ENCODE measurements at places on chromosomes 16 and 17.
A peak's percentile ranks its signal among the peaks of the same experiment; 100 is the strongest.

GRCh38 chr17:76685846-76686245 is 24.9 kb downstream of the MXRA7 start:
- DNase-seq = no peak

- peak; percentile 26 for DNase-seq
Measured at GRCh38 chr17:39064819-39065218, 86.6 kb downstream of the PLXDC1 start.

DNA sequence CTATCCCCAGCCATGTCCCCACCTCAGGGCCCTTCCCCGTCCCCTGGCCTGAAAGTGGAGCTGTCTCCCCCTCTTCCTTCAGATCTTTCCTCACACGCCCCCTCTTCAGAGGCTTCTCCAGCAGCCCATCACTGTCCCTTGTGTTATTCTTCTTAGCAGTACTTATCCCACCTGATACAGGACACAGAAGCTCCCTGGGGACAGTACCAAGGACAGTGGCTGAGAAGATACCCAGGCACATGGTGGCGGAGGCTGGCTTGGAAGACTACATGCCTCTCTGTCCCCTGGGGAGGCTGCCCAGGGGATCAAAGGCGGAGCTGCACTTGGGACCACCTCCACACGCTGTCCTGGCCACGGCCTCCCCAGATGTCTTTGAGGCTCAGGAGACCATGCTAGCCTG is 23.9 kb downstream of the HSD11B2 start:
- DNase-seq = no peak

- no peak for DNase-seq
Measured at GRCh38 chr17:27473190-27473747, 17.0 kb downstream of the KSR1 start.

DNA sequence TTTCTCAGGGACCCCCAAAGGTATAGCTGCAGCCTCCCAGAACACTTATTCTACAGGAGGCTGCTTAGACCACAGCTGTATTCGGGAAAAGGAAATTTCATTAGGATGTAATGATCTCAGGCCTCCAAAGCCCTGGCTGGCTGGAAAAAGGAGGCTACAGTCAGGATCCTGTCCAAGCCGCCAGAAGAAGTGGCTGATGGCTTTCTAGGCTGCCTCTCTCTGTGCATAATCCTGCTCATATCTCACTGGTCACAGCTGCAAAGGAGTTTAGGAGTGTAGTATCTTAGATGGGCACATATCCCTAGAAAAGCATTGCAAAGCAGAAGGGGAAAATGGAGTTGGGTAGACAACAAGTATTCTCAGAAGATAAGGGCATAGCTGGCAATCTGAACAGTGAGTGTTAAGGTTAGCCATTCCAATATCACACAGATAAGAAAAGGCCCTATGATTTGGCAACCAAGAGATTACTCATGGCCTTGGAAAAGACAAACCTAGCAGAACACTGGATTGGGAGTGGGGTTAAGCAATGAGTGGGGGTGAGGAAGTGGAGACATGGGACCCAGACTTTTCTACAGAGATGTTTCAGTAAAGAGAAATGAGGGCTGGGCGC is 26.0 kb upstream of the PRKCA start:
- peak; percentile 44 for DNase-seq

- DNase-seq = no peak
Measured at GRCh38 chr17:80491478-80492342, 15.3 kb upstream of the NPTX1 start.

GRCh38 chr17:13885550-13885949 is 183.8 kb upstream of the COX10 start:
- no peak for DNase-seq

GRCh38 chr17:17151962-17152361 is 54.2 kb downstream of the PLD6 start:
- DNase-seq = peak; percentile 93

Measured in fibroblast of skin of right biceps (primary cell).